ENCODE measurements at places on chromosomes 13 and 19. TPM values are rescaled to one million over a fixed set of nuclear protein-coding genes. Genes with fewer than 3 reads are reported as not detected.

DNA sequence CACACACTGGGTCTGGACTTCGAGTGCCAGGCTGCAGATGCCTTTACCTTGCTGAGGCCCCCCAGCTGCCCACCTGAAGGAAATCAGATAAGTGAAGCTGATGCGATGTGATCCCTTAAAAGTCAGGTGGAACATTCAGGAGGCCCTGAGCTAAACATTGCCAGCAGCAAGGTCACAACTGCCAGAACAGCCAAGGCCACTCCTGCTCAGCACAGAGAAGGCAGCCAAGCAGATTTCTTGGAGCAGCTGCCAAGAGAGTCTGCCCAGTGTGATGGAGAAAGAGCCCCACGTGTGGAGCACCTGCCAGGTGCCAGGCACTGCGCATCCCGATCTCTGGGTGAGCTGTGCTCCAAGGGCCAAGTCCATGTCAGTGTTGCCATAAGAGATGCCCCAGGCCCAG lies 20.6 kb upstream of the UQCRFS1 start:
- DNase-seq, result no peak

DNA sequence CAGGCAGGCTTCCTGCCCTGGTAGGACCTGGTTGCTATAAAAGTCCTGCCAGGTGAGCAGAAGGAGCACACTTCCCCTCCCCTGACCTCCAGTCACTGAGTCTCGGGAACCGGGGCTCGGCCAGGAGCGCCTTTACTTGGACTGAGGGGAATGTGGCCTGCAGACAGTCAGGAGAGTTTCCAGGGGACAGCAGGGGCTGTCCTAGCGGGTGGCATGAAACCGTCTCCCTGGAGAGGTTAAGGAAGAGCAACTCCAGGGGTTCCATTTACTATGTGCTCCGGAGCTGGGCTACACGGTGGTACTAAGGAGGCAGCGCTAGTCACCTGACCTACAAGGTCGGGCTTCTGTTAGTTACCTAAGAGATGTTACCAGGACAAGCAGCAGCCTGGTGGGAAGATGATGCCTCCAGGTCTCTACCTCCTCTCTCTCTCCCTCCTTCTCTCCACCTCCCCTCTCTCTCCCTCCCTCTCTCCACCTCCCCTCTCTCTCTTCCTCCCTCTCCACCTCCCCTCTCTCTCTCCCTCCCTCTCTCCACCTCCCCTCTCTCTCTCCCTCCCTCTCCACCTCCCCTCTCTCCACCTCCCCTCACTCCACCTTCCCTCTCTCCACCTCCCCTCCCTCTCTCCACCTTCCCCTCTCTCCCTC lies 4.1 kb upstream of the CNOT3 start:
- DNase-seq, result peak; percentile 89

- DNase-seq, result no peak
Observed at GRCh38 chr13:112601371-112601770, 13.4 kb upstream of the TUBGCP3 start.

DNA sequence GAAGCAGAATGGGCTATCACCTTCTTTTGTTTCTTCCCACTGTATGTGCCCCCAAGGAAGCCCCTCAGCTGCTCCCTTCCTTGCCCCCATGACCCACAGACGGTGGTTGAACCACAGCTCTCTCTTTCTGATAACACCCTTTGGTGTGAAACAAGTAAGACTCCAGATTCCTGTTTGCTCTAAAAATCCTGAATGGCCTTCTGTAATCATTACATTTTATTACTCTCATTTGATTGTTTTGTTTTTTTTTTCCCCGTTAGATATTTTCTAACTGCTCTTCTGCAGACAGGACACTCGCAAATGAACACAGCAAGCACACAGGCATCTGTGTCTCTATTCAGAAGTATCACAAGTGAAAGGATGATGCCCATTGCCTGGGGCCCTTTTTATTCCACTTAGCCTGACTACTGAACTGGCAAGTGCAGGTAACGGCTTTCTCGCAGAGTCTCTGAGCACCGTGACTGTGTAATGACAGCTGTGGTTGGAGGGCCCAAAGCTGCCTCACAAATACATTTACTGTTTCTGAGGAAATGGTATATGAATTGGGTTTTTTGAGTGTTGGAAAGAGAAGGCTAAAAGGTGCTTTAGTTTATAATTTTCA lies 59.3 kb downstream of the OXGR1 start:
- no peak for DNase-seq

- DNase-seq, result no peak
Observed at GRCh38 chr19:51103926-51104341, 4.3 kb downstream of the CTU1 start.

GRCh38 chr19:34734537-34735103 lies 577 bp downstream of the ZNF181 start:
- DNase-seq, result no peak

DNA sequence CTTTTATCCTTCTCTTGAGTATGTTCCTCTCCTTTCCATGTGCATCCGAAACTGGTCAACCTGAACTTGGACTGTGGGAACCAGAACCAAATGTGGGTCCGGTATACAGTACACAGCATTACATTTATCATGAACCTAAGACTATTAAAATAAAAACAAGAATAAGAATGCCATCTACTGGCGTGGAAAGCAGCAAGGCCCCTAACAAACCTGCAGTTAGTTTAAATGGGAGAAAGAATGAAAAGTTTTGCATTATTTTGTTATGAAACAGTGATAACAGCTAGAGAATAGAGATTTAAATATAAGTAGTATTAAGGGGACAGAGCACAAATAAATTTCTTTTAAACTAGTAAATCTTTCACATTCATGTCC lies 159.5 kb downstream of the RBM26 start:
- DNase-seq, result no peak

- no peak for DNase-seq
Observed at GRCh38 chr13:39410964-39411363, 192.0 kb downstream of the LHFPL6 start.

GRCh38 chr13:64925727-64926126 lies 2304.4 kb downstream of the PCDH9 start:
- DNase-seq, result no peak

ZNF569 gene
- 6.3 TPM for total RNA-seq

CYP4F22 gene
- total RNA-seq, result 19.8 TPM

CD70 gene
- not detected for total RNA-seq

AP1M1 gene
- 56.6 TPM for total RNA-seq

NECTIN2 gene
- total RNA-seq, result 66.7 TPM

Measured in ureter (tissue), 1 donor.